ENCODE measurements at places on chromosomes 5 and 9. TPM values are rescaled to one million over a fixed set of nuclear protein-coding genes. Genes with fewer than 3 reads are reported as not detected.

SOX30 gene
- 0.09 TPM for total RNA-seq

PCDHA13 gene
- 0.04 TPM for total RNA-seq

IL11RA gene
- 142 TPM for total RNA-seq

NR5A1 gene
- total RNA-seq, result not detected

GRIA1 gene
- total RNA-seq, result 0.98 TPM

GLRA1 gene
- not detected for total RNA-seq

SMIM27 gene
- 15.3 TPM for total RNA-seq

RNF183 gene
- 0.04 TPM for total RNA-seq

CXCL14 gene
- total RNA-seq, result 21.3 TPM

ADAMTS16 gene
- 4.3 TPM for total RNA-seq

KLF9 gene
- total RNA-seq, result 1.4 TPM

TAF11L10 gene
- total RNA-seq, result not detected

TSLP gene
- total RNA-seq, result 0.09 TPM

MELK gene
- total RNA-seq, result 8.9 TPM

OBP2B gene
- total RNA-seq, result not detected

AIF1L gene
- total RNA-seq, result 19.9 TPM

LRRC19 gene
- total RNA-seq, result not detected

FOXD4L5 gene
- 0.13 TPM for total RNA-seq

PIP5K1B gene
- total RNA-seq, result 1.2 TPM
